ENCODE measurements at places on chromosomes 6 and 20.

GRCh38 chr6:133715270-133715669 lies 173.6 kb upstream of the TCF21 start:
- DNase-seq = no peak

DNA sequence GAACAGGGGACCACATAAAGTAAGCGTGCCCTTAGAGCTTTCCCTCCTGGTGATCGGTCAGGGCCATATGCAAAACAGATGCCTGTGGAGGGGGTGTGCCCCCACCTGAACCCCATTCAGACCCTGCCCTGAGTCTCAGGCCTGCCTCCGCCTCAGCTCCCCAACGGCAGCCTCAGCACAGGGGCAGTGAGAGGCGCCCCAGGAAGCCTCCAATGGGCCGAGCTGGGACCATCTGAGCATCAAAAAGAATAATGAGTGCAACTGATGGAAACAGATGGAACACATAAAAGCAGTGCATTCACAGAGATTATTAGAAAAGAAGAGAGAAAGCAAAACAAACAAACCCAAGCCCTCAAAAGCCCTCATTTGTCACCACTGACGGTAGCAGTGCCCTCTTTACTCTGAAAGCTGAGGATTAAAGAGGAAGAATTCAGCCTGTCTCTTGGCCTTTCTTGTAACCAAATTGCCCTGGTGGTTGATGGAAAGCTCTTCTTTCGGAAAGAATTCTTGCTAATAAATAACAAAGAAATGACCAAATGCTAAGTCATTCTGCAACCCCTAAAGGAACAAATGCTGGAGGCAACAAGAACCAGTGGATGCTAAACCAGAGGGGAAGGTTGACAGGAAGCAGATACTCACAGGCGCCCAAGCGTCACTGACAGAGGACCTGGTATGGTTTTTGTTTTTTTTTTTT lies 6.8 kb downstream of the ADISSP start:
- no peak for DNase-seq

GRCh38 chr6:53302678-53303360 lies 45.9 kb downstream of the ELOVL5 start:
- DNase-seq = peak; percentile 96

GRCh38 chr20:25269057-25269832 lies 21.4 kb downstream of the PYGB start:
- no peak for DNase-seq

- no peak for DNase-seq
These were observed 9.7 kb upstream of the HMGA1 start for GRCh38 chr6:34226731-34227586.

DNA sequence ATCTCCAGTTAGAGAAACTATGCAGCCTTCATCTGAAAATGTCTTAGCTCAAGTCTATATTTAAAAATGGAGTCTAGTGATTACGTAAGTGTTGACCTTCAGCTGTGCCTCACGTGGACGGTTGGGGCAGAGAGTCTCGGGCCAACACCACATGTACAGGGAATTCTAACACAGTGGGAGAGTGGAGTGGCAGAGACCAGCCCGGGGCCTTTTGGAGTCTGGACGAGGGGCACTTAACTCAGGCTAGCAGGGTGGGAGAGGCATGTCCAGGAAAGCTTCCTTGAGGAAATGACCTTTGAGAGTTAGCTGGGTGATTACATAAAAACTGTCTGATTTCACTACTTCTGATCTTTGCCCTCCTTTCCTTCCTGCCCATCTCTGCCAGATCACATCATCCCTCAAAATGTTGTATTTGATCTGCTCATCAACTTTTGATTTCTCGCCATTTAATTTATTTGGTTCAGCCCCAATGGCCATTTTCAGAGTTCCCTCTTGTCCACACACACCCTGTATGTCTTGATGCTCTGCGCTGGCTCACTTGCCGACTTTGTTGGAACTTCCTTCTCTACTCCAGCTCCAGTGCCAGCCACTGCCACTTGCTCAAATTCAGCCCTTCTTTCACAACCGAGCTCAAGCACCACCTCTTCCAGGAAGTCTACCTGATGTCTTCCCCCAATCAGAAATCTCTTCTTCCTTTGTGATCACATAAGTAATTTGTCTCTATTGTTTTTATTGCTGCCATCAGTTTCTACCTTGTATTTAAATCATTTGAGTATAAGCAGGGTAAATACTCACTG lies 2.6 kb downstream of the ARMC2 start:
- DNase-seq = no peak

DNA sequence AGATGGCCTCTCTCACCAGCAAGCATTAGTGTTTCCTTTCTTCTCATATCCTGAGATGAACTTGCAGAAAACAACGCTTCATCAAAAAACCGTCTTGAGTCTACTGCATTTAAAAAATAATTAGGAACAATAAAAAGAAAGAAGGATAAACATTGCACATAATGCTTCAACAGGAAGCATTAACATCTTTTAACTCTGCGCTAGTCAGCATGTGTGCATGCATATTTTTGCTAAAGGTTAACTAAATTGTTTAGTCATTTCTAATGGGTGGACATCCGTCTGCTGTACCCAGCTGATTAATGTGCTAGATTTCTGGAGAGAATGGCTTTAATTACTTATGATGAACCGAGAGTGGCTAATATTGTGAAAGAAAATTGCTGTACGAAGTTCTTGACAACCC lies 349.3 kb downstream of the SOX4 start:
- DNase-seq = no peak

DNA sequence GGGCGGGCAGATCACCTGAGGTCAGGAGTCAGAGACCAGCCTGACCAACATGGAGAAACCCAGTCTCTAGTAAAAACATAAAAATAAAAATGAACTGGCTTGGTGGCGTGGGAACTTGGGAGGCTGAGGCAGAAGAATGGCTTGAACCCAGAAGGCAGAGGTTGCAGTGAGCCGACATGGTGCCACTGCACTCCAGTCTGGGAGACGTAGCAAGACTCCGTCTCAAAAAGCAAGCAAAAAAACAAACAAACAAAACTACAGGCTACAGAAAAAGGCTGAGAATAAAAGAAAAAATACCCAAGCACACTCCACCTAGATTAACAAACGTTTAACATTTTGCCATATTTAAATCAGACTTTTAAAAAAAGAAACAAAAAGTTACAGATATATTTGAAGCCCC lies 5.9 kb downstream of the PTCRA start:
- no peak for DNase-seq

GRCh38 chr6:4039348-4039747 lies 39.6 kb downstream of the FAM217A start:
- no peak for DNase-seq

GRCh38 chr20:43576108-43576507 lies 14.6 kb upstream of the IFT52 start:
- DNase-seq = no peak

GRCh38 chr6:112780498-112781096 lies 433.5 kb downstream of the RFPL4B start:
- peak; percentile 92 for DNase-seq

DNA sequence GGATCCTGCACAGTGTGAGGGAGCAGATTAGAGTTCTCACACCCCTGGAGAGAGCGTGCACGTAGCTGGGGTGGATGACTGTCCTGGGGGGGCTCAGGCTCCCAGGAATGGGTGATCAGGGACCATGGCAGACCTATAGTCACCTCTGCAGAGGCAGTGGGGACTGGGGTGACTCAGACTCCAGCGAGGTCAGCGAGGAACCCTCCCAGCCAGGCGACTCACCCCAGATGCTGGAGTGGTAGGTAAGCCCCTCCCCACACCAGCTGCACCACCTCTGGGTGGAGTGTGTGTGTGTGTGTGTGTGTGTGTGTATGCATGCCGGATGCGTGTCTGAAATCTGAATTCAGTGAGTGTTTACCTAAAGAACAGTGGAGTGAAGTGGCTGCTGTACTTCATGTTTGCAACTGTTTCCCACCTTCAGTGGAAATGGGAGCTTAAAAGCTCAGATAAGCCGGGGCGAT lies 17.4 kb upstream of the GTSF1L start:
- DNase-seq = no peak

GRCh38 chr20:58753267-58753921 lies 60.8 kb downstream of the NPEPL1 start:
- DNase-seq = no peak

GRCh38 chr6:167209577-167209975 lies 51.8 kb upstream of the GPR31 start:
- no peak for DNase-seq

DNA sequence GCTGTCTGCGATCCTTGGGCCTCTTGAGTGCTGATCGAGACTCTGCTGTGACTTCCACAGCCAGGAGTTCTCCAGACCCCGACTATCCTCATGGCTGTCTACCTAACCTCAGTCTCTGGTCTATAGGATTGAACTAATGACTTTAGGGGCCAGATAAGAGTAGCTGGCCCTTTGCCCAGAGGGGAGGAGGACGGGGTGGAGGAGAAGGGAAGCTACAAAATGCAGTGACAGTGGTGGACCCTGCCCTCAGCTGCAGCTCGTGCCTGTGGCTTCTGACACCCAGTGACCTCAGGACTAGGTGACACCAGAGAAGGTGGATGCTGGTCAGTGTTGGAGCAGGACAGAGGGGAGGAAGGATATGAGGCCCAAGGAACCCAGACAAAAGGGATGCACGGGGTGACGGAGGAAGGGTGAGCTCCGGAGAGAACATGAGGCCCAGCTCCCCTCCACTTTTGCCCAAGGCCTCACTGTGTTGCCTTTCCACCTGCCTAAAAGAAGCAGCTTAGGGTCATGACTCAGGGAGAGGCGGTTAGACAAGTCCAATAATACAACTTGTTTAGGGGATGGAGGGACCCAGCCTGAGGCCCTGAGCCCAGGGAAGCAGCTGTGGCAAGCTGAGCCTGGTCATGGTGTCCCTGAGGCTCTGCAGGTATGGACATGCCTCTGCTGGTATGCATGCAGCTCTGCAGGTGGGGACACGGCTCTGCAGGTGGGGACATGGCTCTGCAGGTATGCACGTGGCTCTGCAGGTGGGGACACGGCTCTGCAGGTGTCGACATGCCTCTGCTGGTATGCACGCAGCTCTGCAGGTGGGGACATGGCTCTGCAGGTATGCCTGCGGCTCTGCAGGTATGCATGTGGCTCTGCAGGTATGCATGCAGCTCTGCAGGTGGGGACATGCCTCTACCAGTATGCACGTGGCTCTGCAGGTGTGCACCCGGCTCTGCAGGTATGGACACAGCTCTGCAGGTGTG lies 67.7 kb downstream of the SYNJ2 start:
- no peak for DNase-seq

DNA sequence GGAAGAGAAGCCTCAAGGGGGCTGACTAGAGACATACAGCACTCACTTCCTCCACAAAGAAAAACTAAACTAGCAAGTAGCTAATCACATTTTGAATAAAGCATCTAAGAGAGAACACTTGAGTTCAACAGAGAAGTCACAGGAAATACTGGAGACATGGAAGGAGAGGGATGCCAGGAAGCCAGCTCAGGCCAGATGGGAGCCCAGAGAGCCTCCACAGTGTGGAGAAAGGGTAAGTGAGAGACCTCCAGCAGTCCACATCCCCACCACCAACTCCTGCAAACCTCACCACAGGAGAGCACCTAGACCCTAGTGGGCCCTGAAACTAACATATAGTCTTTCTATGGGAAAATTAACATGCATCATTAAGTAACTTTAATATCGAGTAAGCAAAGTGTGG lies 79.2 kb downstream of the EPM2A start:
- peak; percentile 24 for DNase-seq

DNA sequence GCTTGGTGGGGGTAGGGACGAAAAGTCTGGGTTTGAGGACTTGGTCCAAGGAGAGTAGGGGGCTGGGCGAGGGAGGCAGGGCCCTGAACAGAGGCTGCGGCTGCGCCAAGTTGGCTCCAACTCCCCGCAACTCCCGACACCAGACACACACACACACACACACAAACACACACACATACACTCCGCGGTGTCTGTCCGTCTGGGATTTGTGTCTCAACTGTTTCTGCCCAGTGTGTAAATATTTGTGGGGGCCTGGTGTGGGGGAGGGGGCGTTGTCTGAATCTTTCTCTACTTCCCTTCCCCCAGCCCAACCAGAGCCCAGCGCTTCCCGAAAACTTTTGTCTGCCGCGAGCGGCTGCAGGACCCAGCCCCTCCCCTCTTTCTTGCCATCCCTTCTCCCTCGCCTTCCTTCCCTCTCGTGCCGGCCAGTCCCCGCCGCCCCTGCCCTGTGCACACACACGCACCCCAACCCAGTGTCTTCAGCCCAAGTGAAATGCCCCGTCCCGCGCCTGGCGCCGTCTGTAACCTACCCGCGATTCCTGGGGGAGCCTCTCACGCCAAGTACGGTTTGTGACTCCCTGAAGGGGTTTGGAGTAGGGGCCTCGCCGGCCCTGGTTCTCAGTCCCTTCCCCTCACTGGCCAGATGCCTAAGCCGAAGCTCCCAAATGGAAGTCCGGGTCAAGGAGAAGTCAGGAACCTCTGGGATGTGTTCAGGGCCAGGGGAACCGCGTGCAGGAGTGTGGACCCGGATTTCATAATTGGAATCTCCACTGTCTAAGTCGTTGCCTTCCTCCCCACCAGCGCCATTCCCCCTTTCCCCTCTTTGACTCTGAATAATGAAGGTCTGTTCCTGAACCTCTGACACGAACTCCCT lies 904 bp downstream of the MDFI start:
- DNase-seq = peak; percentile 63

DNA sequence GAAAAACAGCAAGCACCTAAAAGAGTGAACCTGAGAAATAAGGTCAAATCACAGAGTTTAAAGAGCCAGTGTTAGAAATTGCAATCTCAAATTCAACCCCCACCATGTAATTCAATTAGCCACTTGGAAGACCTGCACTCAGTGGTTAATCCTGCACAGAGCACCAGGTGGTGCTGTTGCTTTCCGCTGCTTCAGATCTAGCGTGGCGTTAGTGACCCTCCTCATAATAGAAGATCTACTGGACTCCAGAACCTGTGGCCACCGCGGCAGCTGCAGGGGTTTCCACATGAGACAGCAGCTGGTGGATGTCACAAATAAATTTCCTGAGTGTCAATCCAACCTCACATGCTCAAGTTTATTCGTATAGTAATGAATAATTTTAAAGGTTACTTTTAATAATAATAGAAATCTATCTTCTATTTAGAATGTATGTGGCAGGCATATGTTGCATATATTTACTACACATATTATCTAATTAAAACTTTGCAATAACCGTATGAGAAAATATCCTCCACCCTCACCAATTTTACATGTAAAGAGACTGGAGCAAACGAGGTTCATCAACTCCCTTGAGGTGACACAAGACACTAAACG lies 84.4 kb downstream of the SYNE1 start:
- peak; percentile 86 for DNase-seq

- peak; percentile 60 for DNase-seq
These were observed 39.8 kb downstream of the BACH2 start for GRCh38 chr6:90256698-90257485.

DNA sequence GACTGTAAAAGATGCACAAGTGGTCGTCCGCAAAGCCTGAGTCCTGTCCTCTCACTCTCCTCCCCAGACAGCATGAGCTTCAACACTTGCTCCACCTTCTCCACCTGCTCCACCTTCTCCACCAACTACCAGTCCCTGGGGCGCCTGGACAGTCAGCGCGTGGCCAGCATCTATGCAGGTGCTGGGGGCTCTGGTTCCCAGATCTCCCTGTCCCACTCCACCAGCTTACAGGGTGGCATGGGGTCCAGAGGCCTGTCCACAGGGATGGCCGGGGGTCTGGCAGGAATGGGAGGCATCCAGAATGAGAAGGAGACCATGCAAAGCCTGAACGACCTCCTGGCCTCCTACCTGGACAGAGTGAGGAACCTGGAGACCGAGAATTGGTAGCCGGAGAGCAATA lies 162.2 kb upstream of the NT5E start:
- DNase-seq = no peak

All from fibroblast of pulmonary artery (primary cell).